ENCODE measurements at places on chromosomes 16 and 17.

- DNase-seq = no peak
Observed at GRCh38 chr16:46962629-46963028, 10.8 kb downstream of the DNAJA2 start.

DNA sequence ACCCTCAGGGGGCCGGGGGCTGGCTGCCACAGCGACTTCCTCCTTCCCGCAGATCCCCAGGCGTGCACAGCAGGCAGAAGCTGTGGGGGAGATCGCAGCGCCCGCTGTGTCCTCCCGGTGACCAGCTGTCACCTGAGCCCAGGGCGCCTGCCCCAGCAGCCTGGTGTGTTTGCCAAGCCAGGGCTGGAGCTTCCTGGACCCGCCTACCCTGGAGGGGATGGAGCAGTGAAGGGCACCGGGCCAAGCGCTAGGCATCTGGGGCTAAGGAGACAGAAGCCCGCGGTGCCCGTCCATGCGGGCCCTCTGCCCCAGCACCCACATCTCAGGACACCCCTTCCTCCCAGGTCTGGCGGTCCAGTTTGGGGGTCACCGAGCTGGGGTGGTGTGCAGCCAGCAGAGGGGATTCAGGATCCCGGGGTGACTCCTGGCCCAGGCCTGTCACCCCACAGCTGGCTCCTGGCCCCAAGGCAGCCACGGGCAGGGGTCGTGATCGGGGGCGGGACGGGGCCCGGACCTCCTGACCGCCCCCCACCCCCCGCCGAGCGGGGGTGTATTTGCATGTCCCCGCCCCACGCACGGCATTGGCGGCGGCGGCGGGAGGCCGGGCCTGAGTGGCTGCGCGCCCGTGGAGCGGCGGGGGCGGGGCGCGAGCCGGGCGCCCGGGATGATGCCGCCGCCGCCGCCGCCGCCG, at the start of gene RAB26:
RAB26 (plus strand) TSS at position 645 of the 691 bp plus-strand sequence. CDS start 159 bp downstream, outside the sequence.
- DNase-seq = peak; percentile 78

GRCh38 chr17:8799570-8800212, 526 bp upstream of the MFSD6L start:
- DNase-seq = no peak

DNA sequence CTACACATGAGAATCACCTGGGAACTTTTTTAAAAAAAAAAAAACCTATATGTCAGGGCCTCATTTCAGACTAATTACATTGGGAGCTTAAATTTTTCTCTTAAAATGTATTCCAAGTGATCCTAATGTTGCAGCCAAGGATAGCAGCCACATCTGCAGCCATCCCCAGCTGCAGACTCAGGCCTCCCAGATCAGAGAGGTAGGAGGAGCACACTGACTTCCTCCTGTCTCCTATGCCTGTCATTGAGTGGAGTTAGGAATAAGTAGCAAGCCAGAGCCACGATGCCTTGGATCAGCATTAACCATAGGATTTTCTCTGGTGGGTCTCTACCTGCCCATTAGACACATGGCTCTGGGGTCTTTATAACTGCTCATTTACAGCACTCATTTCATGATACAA, 463.5 kb downstream of the HS3ST4 start:
- DNase-seq = no peak

Data from cerebellar cortex (tissue), 1 donor.